ENCODE measurements at places on chromosomes 6 and 20.

- DNase-seq: no peak
These were observed 142.5 kb downstream of the SLC24A3 start for GRCh38 chr20:19354950-19355349.

GRCh38 chr6:35954333-35954732 is 33.4 kb upstream of the SRPK1 start:
- no peak for DNase-seq

DNA sequence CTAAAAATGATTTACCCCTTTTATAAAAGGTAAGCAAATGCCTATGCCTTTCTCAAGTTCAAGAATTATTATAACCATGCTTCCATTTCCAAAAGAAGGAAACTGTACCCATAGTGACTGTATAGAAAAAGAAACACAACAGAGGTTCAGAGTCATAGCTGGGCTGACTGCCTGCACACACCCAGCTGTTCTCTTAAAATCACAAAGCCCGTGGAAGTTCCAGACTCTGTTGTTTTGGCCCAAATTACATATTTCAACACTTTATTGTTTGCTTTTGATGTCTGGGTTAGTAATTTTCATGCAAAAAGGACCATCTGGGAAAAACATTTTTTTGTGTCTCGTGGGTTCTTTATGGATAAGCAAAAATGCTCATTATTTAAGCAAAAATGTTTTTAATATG is 99.2 kb downstream of the LCA5 start:
- no peak for DNase-seq

DNA sequence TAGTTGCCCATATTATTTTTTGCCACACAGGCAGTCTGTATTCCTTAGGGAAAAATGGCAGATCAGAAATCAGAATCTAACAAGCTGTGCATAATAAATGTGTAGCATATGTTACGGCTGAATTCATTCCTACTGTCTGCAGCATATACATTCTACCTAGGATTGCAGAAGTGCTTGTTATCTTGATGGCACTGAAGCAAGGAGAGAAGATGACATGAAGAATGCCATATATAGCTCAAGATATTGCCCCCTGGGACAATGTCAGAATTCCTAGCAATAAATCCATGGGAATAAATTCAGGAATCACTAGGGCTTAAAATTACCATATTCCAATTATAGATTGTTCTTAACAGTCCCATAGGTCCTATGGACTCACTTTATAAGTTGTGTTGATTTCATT is 293.0 kb upstream of the CNR1 start:
- no peak for DNase-seq

DNA sequence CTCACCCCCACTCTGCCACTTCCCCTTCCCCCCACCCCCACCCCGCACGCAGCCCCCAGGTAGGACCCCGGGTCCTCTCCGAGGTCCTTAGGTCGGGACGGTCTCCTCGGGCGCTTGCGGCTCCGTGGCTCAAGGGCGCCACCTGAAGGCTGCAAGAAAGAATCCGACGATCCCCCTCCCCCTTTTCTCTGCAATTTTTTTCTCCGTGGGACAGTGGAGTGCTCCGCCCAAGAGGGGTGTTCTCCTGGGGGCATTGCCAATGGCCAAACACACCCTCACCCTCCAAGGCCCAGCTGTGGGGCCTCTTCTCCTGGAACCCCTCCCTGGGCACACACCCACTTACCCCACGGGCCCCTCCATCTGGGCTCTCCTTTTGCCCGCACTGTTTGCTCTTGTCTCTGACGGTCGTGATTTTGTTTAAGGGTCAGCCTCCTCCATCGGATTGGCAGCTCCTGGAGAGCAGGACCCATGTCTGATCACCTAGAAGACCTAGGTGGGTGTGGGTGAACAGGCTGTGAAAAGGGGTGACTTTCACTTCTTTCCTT is 1.1 kb upstream of the TMEM74B start:
- no peak for DNase-seq

DNA sequence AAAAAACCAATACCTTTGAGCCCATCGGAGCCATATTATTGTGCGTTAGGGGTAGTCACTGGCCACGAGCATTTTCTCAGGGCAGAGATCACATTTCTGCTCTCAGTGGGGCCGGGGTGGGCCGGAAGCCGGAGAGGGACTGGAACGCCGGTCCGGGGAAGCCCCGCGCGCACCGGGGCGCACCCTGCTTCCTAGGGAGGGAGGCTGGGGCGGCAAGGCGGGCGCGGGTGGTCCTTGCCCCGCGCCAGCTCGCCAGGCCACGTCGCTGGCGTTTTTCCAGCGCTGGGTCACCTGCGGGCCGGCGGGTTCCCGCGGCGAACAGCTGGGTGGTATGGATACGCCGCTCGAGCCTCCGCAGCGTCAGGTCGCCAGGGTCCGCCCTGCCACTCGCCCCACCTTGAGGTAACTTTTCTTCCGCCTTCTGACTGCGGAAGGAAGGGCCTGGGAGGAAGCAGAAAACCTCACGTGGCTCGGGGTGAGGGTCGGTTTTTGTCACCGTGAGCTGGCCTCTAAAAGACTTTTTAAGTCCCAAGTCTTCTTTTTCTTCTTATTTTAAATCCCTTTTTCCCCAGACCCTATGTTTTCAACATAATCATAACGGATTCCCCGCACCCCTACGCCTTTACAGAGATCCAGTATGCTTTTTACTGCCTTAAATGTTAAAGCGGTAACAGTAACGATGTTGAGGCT is 2.7 kb upstream of the EEF1A1 start:
- DNase-seq: peak; percentile 40

GRCh38 chr6:138600726-138601125 is 101.4 kb upstream of the NHSL1 start:
- no peak for DNase-seq

GRCh38 chr20:1491281-1491840 is at the start of gene SIRPB2:
SIRPB2 (minus strand) TSS chr20:1491420; CDS start chr20:1491359, 61 bp downstream.
- no peak for DNase-seq

GRCh38 chr6:1380625-1381427 is 8.6 kb upstream of the FOXF2 start:
- DNase-seq: no peak
